ENCODE measurements at places on chromosomes 7 and 10.

- no peak for DNase-seq
These were observed 12.5 kb downstream of the COL13A1 start for GRCh38 chr10:69814251-69814650.

- DNase-seq: peak; percentile 37
These were observed 38.7 kb downstream of the NRF1 start for GRCh38 chr7:129650056-129650758.

DNA sequence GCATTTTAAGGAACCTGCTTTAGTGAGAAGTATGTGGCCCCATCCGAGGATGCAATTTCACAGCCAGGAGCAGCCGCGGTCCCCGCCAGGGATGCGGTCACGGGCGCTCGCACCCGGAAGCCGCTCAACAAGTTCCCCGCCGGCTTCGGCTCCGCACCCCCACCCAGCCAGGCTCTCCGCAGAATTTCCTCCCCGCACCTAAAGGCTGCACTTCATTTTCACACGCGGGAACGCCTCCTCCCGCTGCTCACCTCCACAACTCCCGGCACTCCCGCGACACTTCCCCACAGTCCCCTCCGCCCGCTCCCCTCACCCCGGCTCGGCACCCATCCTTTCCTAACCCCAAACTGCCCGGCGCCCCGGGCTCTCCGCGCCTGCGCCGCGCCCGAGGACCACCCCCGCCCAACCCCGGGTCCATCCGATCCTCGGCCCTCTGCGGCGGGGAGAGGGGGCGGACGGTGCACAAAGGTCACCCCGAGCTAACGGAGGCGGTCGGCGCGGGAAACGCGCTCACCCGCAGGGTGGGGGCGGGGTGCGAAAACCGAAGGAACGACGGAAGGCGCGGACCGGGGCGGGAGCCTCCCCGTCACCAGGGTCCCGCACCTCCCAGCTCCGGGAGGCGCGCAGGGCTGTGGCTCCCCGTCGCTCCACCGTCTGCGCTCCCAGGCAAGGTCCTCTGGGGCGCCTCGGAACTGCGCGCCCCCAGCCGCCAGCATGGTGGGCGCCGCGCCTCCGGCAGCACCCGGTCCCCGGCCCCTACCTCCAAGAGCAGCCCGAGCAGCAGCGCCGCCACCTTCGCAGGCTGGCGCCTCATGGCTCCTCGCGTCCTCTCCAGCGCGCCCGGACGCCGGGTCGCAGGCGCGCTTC, 558 bp downstream of the VOPP1 start:
- DNase-seq: peak; percentile 54

GRCh38 chr7:1432411-1433082, 26.7 kb downstream of the MICALL2 start:
- peak; percentile 53 for DNase-seq

GRCh38 chr10:133033742-133034048, 54.0 kb upstream of the ADGRA1 start:
- no peak for DNase-seq

DNA sequence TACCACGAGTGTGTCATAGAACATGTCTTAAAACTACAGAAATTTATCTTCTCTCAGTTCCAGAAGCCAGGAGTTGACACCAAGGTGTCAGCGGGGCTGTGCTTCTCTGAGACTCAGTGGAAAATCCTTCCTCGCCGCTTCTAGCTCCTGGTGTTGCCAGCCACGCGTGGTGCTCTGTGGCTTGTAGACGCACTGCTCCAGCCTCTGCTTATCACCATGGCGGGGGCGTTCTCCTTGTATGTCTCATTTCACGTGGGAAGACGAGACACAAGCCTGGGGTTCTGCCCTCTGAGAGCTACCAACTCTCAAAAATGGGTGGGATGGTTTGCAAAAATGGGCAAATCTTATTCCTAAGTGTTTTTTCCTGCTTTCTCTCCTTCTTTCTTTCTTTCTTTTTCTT, 11.0 kb upstream of the GALNTL5 start:
- DNase-seq: no peak

GRCh38 chr10:5476918-5477525, 22.3 kb downstream of the CALML5 start:
- DNase-seq: no peak

- no peak for DNase-seq
These were observed 1.3 kb upstream of the SH2D4B start for GRCh38 chr10:80536361-80536835.

Measured in epithelial cell of esophagus (primary cell).